Stimulated activated CD4-positive, alpha-beta T cell treated with anti-CD3 and anti-CD28 coated beads, Interleukin-15, amount 100 ng/mL, for 48 hours (primary cell): ENCODE measurements at places on chromosomes 7 and 10.

DNA sequence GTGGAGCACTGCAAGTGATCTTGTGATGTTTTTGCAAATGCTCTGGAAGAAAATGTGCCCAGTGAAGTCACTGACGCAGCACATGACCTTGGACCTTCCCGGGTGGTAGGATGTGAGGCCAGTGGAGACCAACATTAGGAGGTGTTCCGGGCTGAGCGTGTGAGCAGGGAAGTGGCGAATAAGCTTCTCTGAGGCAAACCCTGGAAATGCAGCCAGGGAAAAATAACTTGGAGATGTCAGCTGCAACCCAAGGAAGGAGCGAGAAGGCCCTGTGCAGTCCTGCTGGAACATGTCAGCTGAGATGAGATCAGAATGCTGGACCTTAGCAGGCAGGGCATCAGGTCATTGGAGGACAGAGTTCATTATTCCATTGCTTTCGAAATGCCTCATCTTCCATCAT lies 18.6 kb upstream of the SDK1 start:
- DNase-seq, result no peak

DNA sequence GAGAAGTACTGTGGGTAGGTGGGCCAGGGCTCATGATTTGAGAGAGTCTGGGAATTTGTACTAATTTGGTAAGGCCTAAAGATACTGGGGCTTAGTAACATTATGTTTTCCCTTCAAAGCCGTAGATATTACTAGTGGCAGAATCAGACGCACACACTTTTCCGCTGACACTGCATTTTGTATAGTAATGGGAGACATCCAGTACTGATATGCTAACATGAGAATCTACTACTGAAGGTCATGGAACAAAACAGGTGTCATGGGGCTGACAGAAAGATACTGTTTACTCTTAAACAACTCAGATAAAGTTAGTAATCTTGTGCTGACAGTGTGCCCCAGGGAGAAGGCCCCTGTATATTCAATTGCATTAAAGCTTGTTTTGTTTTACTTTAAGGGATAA lies 11.1 kb upstream of the GIMAP7 start:
- DNase-seq, result no peak

- no peak for DNase-seq
Observed at GRCh38 chr7:159078193-159078910, 66.3 kb downstream of the VIPR2 start.

GRCh38 chr7:7276161-7276560 lies 93.8 kb downstream of the C1GALT1 start:
- DNase-seq, result no peak
